Activated CD4-positive, alpha-beta T cell treated with anti-CD3 and anti-CD28 coated beads, Interleukin-2, amount 50 U/mL, for 4 hours (primary cell): ENCODE measurements at places on chromosomes 7 and 10.

DNA sequence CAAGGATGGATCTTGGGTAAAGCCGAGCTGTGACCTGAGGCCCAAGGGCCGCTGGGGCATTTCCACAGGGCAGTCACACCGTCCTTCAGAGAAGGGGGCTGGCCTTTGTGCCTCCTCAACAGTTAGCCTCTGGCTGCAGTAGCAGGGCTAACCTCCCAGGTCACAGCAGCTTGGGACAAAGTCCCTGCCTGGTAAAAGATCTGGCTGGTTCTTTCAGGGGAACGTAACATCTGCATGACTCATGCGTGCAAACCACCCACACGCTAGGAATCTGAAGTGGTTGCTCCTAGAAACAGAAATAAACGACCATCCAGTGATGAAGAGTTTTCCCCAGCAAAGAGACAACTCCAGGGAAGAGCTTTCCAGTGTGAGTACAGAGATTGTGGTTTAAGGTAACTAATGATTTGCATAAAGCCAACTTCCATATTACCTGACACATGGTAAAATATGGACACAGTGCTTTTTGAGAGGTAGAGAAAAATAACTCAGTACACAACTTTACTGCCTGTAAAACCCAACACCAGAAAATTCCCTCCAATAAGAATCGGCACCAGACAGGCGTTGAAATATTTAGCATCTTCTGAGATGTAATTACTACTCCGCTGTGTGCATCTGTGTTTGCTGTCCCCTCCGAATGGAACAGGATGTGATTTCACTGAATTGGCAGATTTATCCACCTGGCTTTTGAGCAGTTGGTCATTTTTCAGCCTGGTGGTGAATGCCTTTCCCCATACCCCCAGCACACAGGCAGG lies 84.9 kb upstream of the ADRB1 start:
- DNase-seq: peak; percentile 9

GRCh38 chr10:81696609-81697388 lies 178.2 kb upstream of the NRG3 start:
- DNase-seq: no peak

DNA sequence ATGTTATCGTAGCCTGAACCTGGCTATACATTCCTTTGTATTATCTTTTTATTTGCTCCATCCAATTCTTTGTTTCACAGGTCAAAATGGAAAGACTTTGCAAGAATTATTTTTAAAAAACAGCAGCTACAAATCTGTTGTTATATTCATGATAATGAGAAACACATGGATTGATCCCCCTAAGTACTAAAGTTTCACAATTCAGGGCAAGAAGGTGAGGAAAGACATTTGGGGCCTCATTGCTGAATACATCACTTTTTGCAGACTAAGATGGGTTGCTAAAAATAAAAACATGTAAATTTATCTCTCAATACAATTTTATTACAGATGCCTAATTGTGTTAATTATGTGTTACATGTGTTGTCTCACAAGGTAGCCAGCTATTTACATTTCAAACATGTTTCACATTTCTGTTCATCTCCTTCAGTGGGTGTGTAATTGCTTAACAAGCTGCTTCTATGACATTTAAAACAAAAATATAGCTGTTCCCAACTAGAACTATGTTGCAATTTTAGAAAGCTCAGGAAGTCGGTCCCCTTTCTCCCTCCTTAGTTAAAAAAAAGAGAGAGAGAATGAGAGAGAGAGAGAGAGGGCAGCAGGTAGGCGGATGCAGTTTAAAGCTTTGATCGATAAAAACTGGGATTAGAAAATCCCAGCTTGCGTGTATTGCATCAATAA lies 606.3 kb upstream of the FZD8 start:
- DNase-seq: no peak

- DNase-seq: no peak
Measured at GRCh38 chr7:26188206-26188956, 12.2 kb downstream of the HNRNPA2B1 start.

GRCh38 chr10:5987747-5988146 lies 10.4 kb upstream of the IL15RA start:
- DNase-seq: no peak

DNA sequence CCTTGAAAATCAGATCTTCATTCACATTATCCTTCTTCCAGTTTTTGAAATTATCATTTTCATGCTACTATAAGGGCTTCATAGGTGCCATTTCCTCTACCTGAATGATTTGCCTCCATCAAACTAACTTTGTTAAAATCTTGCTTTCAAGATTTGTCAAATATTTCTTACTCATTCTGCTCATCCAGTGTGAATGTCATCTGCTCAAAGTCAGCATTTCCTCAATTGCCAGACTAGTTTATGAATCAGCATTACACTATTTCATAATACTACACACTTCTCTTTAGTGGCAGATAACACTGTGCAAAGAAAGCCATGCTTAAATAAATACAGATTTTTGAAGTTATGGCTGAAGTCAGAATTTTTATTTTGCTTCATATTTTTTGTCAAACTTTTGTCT lies 21.3 kb upstream of the LIPF start:
- DNase-seq: no peak

- no peak for DNase-seq
Measured at GRCh38 chr7:109336531-109336930, 766.9 kb downstream of the DNAJB9 start.

DNA sequence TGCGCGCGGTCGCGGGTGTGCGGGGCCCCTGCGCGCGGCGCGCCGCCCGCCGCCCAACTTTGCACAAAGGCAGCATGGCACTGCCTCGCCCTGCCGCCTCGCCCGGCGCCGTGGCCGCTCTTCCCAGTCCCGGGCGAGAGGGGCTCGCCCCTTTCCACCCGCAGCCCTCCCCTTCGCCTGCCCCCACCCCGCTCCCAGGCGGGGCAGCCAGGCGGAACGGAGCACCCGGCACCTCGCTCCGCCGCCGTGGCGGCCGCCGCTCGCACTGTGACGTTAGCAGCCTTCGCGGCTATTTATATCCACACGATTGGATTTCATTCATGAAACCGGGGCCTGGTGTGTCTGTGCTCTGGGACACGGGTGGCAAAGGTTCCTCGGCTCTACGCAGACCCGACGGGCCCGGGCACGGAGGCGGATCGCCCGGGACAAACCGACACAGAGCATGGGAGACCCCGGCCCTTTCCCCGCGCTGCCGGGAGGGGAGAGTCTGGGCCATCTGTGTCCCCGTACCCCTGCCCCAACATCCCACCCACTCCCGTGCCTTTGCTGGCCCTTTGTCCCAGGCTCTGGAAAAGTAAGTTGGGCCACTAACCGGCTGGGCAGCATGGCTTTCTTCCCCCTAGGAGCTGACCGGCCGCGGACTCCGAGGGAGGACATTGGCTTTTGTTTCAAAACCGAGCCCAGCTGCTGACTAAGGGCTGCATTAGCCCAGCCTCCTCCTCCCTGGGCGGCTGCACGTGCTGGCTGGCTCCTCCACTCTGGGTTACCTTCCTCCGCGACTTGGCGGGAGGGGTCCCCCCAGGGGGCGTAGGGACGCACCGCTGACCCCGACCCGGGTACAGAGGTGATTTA lies at the start of gene RHOBTB1:
Gene RHOBTB1, minus strand, starts transcription at position 128 of the 852 bp plus-strand sequence. CDS start 32,643 bp downstream, outside the sequence.
- no peak for DNase-seq

DNA sequence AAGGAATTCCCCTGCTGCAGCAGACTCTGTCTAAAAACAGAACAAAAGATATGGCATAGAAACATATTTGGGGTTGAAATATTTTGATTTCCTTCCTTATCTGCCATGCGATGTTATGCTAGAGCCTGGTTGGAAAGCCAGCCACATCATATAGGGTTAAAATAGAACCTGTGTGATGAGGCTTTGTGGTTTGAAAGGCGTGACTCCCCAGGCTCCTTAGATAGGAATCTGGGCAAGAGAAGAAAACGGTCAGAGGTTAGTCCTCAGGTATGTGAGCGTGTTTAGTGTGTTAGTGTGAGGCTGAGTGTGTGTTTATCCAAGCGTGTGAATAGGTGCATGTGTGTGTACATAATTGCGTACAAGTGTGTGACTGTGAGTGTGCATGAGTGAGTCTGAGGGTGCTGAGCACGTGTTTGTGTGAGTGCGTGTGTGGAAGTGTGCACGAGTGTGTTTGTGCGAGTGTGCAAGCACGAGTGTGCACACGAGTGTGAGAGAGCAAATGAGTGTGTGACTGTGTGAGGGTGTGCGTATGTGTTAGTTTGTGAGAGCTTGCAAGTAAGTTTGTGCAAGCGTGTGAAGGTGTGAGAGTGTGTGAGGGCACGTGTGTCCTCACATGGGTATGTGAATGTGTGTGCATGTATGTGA lies 79.9 kb downstream of the COL26A1 start:
- no peak for DNase-seq

DNA sequence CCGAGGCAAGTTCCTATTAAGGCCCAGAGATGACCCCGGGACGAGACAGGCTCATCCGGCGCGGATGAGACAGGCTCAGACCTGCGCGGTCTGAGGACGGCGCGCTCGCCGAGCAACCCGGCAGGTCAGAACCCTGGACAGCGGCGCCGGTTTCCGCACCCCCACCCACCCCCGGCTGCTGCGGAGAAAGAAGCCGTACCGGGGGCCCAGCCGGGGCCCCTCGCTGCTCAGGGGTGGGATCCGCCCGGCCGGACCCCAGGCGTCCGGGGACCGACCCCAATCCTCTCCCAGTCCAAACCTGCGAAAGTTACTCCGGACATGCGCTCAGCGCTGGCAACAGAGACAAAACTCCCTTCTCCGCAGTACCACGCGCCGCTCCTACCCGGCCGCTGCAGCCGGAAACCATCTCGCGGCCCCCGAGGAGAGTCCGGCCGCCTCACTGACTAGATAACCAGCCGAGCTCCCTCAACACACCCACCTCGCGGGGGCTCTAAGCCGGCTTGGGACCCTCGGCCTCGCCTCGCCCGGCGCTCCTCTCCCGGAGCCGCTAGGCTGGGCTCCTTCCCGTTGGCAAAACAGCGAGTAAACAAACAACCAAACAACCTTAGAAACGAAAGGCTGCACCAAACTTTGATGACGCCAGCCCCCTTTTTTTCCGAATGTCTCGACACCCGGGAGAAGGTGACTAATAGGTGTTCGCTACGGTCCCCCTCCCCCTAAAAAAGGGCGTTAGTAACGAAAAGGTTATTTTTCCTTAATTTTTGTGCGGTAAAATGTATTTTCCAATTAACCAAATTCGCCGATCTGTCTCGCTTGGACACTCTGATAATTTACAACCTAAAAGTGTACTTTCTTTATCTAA lies 2.3 kb upstream of the DRGX start:
- DNase-seq: peak; percentile 29

- no peak for DNase-seq
Measured at GRCh38 chr7:123599766-123600165, 1.9 kb upstream of the ASB15 start.

GRCh38 chr10:69242040-69242851 lies 22.1 kb downstream of the HKDC1 start:
- no peak for DNase-seq

DNA sequence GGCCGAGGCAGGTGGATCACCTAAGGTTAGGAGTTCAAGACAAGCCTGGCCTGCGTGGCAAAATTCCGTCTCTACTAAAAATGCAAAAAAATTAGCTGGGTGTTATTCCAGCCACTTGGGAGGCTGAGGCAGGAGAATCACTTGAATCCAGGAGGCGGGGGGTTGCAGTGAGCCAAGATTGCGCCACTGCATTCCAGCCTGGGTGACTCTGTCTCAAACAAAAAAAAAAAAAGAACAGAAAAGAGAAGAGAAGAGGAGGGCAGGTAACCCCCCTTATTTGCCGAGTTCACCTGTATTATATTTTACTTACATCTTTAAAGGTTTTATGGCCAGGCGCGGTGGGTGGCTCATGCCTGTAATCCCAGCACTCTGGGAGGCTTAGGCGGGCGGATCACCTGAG lies 91.7 kb downstream of the RNF216 start:
- no peak for DNase-seq

GRCh38 chr10:34966040-34966439 lies 124.1 kb downstream of the CUL2 start:
- no peak for DNase-seq

DNA sequence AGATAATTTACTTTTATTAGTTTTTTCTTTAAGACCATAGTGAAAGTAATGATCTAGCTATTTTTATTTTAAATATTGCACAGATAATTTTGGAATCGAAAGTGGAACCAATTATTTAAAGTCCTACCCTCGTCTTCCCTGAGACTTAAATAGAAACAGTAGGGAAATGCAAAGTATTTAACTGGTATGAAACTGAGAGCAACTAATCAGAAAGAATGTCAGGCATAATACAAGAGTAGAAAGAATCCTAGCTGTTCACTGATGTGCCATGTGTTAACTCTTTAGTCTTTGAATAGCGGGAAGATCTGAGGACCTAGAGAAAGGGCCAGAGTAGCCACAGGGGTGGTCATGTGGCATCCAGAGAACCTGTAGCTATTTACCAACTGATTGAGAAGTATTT lies 630.0 kb downstream of the NRG3 start:
- DNase-seq: no peak

DNA sequence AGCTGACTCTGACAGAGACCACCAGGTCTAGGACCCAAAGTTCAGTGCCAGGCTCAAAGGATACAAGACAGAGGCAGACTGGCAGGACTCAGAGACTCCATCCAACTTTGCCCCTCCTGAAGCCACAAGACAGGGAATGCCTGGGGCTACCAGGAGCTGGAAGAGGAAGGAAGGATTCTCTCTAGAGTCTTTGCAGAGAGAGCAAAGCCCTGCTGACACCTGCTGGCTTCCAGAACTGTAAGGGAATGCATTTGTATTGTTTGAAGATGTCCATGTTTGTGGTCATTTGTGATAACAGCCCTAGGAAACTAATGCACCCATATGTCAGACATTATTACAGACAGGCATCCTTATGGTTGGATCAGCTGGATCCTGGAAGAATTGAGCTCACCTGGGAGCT lies 132.3 kb upstream of the C7orf33 start:
- DNase-seq: no peak

GRCh38 chr7:158384746-158385145 lies 202.9 kb downstream of the PTPRN2 start:
- no peak for DNase-seq

DNA sequence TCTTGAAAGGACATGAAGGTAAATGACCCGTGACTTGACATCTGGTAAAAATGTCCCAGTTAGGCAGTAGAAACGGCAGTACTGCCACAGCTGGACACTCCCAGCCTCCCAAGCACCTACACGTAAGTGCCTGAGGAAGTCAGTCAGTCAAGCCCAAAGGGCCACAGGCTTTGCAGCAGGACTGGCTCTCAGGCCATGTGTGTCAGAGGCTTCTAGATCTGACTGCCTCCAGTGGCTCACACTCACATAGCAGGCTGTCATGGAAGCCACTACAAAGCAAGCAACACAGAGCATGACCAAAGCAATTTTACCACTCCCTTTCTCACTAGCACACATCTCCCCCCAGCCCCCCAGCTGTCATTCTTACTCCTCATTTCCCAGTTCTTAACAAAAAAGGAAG lies 17.8 kb upstream of the CCNJ start:
- DNase-seq: no peak

DNA sequence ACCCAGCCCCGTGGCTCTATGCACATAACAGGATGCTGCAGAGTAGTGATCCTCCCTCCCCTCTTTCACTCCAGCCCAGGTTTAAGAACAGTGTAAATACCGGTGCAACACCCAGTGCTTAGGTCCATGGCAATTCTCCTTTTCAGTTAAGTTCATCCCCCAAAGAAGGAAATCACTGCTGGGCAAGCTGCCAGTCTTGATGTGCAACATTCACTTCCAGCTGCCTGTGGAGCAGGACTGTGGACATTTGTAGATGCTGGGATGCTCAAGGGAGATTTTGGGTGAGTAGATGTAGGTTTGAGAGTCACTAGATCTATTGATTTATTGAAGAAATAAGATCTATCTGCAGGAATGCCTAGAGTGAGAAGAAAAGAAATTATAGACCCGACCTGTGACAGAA lies 294.3 kb upstream of the KIAA1217 start:
- DNase-seq: no peak

GRCh38 chr7:71191771-71192170 lies 59.8 kb downstream of the GALNT17 start:
- DNase-seq: no peak
